ENCODE measurements at places on chromosomes 1 and 21.

DNA sequence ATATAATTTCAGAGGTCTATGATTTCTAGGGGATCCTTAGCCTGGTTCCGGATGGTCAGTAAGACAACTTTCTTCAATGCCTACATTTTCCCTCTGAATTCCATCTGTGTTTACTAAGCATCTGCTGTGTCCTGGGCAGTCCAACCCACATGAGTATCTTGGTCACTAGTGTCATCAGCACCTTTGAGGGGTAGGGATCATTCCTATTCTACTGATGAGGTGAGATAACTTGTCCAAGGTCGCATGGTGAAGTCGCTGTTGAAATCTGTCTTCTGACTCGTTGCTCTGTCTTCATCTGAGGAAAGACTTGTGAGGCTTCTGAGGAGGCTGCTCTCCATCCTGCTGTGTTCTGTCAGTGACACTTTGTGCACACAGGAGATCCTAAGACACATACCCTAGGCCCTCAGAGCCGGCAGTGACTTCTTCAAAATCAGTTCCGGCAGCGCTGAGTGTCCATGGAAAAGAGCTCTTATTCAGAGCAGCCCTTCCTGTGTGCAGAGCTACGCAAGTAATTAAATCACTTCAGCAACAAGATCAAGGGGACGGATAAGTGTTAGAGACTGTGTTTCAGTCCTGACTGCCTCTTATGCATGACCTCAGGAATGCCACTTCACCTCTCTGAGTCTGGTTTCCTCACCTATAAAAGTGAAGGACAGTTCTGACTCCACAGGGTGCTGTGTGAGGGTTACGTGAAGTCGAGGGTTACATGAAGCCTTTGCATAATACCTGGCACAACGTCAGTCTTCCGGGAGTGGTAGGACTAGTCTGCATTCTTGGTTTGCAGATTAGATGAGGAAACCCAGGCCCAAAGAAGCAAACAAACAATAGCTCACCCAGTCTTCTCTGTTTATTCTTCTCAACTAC, 28.4 kb downstream of the AK2 start:
- DNase-seq: no peak

DNA sequence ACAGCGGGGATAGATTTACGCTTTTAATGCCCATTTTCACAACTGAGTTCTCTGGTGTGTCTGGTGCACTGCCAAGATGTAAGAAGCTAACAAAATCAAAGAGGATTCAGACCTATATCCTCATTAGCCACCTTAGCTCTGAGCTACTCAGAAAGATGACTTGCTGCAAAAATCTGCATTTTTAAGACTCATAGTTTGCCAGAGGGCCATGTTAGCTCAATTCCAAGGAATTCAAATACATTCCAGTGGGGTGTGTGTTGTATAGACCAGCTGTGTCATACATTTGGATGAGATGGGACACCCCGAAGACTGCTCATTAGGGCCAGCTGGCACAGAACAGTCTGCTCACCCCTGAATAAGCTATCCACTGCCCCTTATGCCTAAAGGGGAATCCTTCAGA, 8.9 kb downstream of the DENND2D start:
- no peak for DNase-seq

DNA sequence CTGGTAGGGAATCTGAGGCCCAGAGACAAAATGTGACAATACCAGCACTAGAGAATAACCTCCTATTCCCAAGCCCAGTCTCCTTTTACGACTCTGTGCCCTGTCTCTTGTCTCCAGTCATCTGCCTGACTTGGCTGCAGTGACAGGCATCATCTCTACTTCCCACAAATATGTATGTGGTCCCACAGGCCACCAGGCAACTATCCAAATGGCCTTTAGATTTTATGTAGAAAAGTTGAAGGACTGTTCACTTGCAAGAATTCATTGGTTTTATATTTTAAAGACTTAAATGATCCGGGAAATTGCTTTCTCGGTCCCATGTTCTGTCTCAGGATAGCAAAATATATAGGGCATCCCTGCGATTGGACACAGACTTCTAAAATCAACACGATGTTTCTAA, 11.6 kb downstream of the KRTAP24-1 start:
- DNase-seq: no peak

DNA sequence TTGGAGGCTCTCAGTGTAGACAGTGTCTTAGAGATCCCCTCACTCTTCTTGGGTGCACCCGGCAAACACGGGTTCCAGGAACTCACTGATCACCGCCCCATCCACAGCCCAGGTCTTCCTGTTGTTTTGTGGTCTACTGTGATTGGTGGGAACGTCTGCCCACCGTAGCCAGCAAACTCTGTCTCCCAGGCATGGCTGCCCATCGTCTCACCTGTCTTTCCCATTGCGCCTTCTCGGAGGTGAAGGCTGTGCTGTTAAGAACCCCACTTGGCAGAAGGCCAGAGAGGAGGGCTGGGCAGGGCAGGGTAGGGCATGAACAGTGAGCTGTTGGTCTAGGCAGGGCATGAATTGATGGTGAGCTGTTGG, 14.1 kb upstream of the KCNA2 start:
- no peak for DNase-seq

DNA sequence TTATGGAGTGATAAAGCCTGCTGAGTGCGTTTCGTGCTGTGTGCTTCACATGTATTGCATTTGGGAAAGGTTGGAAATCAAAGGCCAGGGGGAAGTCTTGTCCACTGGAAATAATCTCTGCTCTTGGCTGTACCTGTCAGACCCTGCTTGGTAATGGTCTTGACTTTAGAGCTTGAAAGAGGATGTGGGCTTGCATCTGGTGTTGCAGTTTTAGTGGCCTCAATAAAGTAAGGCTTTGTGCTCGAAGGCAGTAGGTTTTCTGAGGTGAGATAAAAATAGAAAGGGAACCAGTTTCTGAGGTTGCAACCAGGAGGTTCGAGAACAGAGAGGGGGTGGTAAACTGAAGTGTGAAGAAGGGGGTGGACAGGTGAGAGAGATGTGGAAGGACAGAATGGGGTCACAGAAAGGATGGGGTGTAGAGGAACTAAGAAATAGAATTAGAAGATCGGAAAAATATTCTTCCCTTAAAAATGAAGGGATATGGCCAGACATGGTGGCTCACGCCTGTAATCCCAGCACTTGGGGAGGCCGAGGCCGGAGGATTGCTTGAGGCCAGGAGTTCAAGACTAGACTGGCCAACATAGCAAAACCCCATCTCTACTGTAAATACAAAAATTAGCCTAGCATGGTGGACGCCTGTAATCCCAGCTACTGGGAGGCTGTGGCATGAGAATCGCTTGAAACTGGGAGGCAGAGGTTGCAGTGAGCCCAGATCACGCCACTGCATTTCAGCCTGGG, 1.5 kb downstream of the S100PBP start:
- DNase-seq: no peak

Data from GOT3 (cell line).